ENCODE measurements at places on chromosomes 16 and 17. TPM values are rescaled to one million over a fixed set of nuclear protein-coding genes. Genes with fewer than 3 reads are reported as not detected.

GRCh38 chr17:76841776-76842405 is 26.3 kb upstream of the MGAT5B start:
- DNase-seq: no peak

The ATP2C2 gene
- 52.8 TPM for total RNA-seq

The TNFRSF13B gene
- total RNA-seq: 0.61 TPM

- peak; percentile 89 for DNase-seq
These were observed 190.9 kb downstream of the CCDC182 start for GRCh38 chr17:57553991-57554825.

GRCh38 chr17:75476752-75477489 is 20.5 kb downstream of the TMEM94 start:
- DNase-seq: peak; percentile 24

DNA sequence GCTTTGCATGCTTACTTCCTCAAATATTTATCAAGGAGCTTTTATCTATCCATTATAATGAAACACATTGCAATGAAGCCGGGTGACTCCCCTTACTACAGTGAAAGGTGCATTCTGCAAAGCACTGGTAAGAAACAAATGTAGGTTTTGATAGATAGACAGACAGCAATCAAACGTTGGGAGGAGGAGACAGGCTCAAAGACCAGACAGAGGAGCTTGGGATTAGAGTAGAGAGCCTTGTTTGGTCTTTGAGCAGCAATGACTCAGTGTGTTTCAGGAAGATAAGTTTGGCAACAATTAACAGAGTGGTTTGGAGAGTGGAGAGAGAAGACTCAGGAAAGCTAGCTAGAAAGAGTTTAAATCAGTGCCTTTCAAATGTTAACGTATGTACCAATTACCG is 68.8 kb downstream of the ZNF18 start:
- no peak for DNase-seq

GRCh38 chr16:35574454-35575431 is 2115.3 kb downstream of the TP53TG3F start:
- no peak for DNase-seq

The ZFP3 gene
- 5.7 TPM for total RNA-seq

The ROGDI gene
- 19.3 TPM for total RNA-seq

- no peak for DNase-seq
These were observed 9.7 kb upstream of the ZFP1 start for GRCh38 chr16:75138636-75139035.

The FAM171A2 gene
- 4.3 TPM for total RNA-seq

GRCh38 chr17:45640141-45640850 is 143.8 kb upstream of the CRHR1 start:
- peak; percentile 60 for DNase-seq

GRCh38 chr16:71564335-71564967 is 12.4 kb downstream of the TAT start:
- no peak for DNase-seq

The CCDC200 gene
- 0.37 TPM for total RNA-seq

GRCh38 chr16:81873843-81874752 is 95.0 kb downstream of the PLCG2 start:
- no peak for DNase-seq

The SAMD14 gene
- total RNA-seq: 8.4 TPM

GRCh38 chr17:49069585-49070273 is 62.8 kb upstream of the B4GALNT2 start:
- no peak for DNase-seq

GRCh38 chr17:59830846-59831486 is 61.8 kb downstream of the TUBD1 start:
- DNase-seq: no peak

- no peak for DNase-seq
These were observed 398.2 kb downstream of the SOX9 start for GRCh38 chr17:72518753-72519597.

The SLC4A1 gene
- 1.4 TPM for total RNA-seq

The CACNA1H gene
- total RNA-seq: 7.0 TPM

GRCh38 chr16:88610080-88610479 is 28.3 kb upstream of the IL17C start:
- no peak for DNase-seq

- no peak for DNase-seq
These were observed at the start of gene TNFRSF17 for GRCh38 chr16:11964761-11965551. TNFRSF17 (plus strand) TSS chr16:11965210; CDS start chr16:11965325, 115 bp downstream.

The PTX4 gene
- not detected for total RNA-seq

The KRT14 gene
- total RNA-seq: not detected

DNA sequence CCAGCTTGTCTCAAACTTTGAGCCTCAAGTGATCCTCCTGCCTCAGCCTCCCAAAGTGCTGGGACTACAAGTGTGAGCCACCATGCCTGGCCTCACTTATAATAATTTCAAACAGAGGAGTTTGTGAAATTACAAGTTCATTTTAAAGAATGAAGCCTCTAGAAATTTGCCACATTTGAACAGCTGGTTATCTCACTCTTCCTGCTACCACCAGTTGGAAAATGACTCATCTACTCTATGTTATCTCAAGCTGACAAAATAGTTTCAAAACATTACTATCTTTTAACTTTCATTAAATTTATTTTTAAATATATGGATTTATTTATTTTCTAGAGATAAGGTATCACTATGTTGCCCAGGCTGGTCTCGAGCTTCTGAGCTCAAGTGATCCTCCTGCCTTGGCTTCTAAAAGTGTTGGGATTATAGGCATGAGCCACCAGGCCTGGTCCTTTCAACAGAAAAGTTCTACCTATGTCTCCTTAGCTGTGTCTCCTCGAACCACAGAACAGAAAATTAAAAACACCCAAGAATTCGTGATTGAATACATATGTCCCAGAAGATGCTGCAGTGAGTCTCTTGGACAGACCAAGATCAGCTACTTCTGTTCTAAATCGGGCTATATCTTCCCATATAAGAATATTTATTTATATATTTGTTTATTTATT is 47.6 kb downstream of the MYH13 start:
- DNase-seq: no peak

DNA sequence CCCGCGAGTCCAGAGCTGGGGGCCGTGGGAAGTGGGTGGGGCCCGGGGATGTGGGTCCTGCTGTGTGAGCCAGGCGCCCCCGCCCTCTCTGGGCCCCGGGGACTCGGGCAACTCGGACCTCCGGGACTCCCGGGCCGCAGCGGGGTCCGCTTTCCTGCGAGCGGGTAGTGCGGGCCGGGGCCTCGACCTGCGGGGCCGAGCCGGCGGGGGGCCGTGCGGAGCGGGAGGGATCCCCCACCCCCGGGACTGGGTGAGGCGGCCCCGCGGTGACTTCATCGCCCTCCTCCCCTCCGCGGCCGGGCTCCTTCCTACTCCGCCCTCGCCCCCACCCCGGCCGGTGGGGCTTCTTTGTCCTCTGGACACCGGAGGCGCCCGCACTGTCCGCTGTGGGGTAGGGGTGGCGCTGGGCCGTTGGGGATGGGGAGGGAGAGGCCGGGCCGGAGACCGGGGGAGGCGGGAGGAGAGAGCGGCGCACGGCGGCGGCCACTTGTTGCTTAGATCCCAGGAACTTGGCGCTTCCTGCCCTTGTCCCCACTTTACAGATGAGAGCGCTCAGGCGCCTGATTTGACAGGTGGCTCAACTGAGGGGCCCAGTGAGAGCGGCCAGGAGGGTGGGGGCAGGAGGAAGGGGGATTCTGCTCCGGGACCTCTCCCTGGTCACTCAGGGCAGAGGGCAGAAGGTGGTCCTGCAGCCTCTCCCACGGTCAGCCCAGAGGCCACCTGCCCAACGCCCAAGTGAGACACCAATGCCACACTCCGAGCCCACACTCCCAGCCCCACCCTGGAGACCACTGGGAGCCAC is 874 bp downstream of the CMTM3 start:
- DNase-seq: peak; percentile 92

All from left lung (tissue), 14 donors.